ENCODE measurements at places on chromosomes 3 and 15. TPM values are rescaled to one million over a fixed set of nuclear protein-coding genes. Genes with fewer than 3 reads are reported as not detected.

MUC20 gene
- 13.2 TPM for total RNA-seq

CHL1 gene
- total RNA-seq, result not detected

MYL3 gene
- total RNA-seq, result not detected

LDHAL6B gene
- not detected for total RNA-seq

FRG2C gene
- total RNA-seq, result not detected

DNA sequence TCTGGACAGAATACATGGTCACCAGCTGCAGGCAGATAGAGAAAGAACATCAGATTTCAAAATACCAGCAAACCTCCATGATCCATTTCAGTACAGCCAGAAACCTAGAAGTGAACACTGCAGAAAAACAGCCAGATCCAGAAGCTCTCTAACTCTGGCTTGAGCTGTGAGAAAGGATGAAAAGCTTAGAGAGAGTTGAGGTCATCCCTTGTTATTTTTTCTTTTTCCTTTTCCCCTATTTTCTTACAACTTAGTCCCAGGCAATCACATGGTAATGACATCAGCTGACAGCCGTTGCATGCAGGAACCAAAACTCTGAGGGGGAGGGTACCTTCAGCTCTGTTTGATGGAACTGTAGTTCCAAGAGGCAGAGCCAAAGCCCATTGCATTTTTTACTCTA, 113.2 kb downstream of the TCF12 start:
- DNase-seq, result no peak

- DNase-seq, result no peak
These were observed 436.4 kb downstream of the SHQ1 start for GRCh38 chr3:72411843-72412242.

DNA sequence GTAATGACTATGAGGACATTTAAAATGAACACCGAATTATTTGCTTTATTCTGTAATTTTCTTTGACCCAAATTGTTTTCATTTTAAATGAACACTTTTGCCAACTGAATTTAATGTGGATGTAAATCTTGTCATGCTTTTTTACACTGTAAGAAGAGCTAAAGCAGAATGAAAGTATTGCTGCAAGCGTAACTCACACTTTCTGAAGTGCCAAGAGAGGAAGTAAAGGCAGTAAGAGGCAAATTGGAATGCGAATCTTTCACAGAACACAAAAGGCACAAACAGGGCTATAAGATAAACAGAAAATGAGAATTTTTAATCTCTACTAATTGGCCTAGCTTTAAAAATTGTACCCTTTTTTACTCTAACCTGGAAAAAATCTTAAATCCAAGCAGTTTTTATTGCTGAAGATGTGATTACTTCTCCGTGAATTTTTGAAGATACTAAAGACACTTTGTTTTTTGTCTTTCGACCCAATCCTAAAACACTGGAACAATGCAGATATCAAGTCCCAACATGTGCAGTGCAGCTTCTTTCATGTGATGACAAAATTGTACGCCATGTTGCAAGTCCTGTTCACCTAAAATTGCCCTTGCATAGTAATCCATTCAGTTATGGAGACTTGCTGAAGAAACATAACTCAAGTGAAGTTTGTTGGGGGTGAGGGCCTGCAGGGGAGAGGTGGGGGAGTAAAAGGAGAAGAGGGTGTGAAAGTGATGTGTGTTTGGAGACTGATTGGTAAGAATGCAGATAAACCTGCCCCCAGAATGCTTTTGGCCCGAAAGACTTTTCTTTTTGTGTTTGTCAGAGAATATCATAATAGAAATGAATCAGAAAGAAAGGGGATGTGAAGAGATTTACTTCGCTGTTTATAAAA, 1.4 kb downstream of the ARID3B start:
- no peak for DNase-seq
